Activated T-helper 2 cell treated with anti-CD3 and anti-CD28 coated beads, Interferon-gamma antibody, Interleukin-2, Interleukin-4, amounts not matched to agents 10 μg/mL and 5 μg/mL and 100 μg/mL, durations not matched to agents 14 hours and 24 hours and 36 hours (primary cell): ENCODE measurements at places on chromosomes 11 and 22. TPM values are rescaled to one million over a fixed set of nuclear protein-coding genes. Genes with fewer than 3 reads are reported as not detected.

DNA sequence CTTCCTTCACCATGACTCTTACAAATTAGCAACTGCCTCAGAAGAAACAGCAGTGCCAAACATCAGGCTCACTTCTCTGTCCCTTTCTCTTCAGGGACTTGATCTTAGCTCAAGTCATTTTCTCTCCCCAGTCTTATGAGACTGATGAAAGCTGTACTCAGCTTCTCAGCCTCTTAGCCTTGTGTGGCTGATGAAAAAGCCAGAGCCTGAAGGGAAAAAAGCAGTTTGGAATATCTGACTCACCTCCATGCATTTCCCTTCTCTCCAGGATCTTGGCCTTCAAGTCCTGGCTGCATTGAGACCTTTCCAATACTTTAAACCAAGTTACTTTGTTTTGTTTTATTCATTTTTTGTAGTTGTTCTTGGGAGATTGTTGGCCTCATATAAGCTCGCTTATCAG, 195.9 kb downstream of the SPON1 start:
- H3K4me1 ChIP-seq: no peaks in the 10 kb centered on the region
- H3K4me3 ChIP-seq: no peak overlapping the region
- no peak for DNase-seq
- H3K27me3 ChIP-seq: peaks cover under 1% of the 10 kb centered on the region
- no peak overlapping the region for H3K27ac ChIP-seq

- H3K27ac ChIP-seq: no peak overlapping the region
- H3K36me3 ChIP-seq: no peaks in the 10 kb centered on the region
- H3K4me3 ChIP-seq: no peak overlapping the region
- H3K4me1 ChIP-seq: no peaks in the 10 kb centered on the region
These were observed 94.8 kb upstream of the FAT3 start for GRCh38 chr11:92129811-92130210.

DNA sequence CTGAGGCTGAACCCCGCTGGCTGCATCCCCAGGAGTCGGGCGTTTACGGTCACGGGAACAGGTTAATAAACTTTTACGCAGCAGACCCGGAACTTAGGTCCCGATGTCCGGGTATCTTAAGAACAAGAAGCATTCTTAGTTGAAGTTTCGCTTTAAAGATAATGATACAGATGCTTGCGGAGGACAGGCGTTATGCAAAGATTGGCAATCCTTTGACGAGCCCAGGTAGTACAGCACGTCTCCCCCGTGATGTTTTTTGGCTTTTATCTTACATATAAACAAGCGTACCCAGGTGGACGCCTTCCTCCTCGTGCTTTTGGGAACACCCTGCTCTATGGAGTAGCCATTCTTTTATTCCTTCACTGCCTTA, 871 bp upstream of the TOLLIP start:
- peak overlapping the region; percentile 78 for H3K4me3 ChIP-seq
- H3K27ac ChIP-seq: peak overlapping the region; percentile 77
- DNase-seq: no peak
- H3K36me3 ChIP-seq: peaks cover 23% of the 10 kb centered on the region
- peaks cover 21% of the 10 kb centered on the region for H3K27me3 ChIP-seq

DEPDC7 gene
- total RNA-seq: 0.57 and 0.82 TPM in 2 replicates

GRCh38 chr11:87425391-87425790, 387.7 kb downstream of the TMEM135 start:
- H3K4me1 ChIP-seq: no peaks in the 10 kb centered on the region
- no peak for DNase-seq
- H3K27me3 ChIP-seq: peaks cover 1% of the 10 kb centered on the region

PNPLA3 gene
- total RNA-seq: 1.3 and 1.7 TPM in 2 replicates

DNA sequence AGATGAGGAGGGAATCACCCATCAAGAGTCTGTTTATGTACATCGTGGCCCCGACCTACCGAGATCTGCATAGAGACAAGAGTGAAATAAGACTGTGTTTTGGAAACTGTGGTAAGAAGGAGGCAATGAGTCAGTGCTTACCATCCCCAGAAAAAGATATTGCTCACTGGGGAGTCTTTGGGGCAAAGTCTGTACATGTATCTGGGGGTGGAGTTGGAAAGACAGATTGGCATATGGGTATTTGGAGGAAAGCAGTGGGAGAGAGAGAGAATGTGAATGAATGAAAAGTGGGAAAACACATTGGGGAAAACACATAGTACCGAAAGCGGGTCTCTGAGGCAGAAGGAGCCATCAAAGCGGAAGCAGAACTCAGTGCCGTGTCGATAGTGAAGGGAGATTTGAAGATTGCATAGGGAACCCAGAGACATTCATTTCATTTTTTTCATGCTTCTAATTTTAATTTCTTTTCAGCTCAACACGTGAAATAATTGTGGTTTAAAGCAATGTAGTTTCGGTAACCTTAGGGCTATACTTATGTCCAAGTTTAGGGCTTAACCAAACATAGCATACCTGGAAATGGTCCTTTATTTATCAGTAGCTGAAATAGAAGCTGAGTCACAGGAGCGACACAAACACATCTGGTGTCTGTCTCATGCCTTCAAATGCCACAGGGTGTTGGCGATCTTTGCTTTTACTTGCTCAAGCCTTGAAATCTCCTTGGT, 98.6 kb upstream of the CD44 start:
- DNase-seq: peak; percentile 69
- peaks cover 58% of the 10 kb centered on the region for H3K4me1 ChIP-seq
- peak overlapping the region; percentile 91 for H3K27ac ChIP-seq
- peaks cover 3% of the 10 kb centered on the region for H3K36me3 ChIP-seq
- H3K27me3 ChIP-seq: peaks cover 20% of the 10 kb centered on the region

GRCh38 chr22:46750863-46751443, 11.5 kb upstream of the TBC1D22A start:
- no peaks in the 10 kb centered on the region for H3K27me3 ChIP-seq
- no peaks in the 10 kb centered on the region for H3K36me3 ChIP-seq
- no peak for DNase-seq
- H3K27ac ChIP-seq: peak overlapping the region; percentile 2

DNA sequence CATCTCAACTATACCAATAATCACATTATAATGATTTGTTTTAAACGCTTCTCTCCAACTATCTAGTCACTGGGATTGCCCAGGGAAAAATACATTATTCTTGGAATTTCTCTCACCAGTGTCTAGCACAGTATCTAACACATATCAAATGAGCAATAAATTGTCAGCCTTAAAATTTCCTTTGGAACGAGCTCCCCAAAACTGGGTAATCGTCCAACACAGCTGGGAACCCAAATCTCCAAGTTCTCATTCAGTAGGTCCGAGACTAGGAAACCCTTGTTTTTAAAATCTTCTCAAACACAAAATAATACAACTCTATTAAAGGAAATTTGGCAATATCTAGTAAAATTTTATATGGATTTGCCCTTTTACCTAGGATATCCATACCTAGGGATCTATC, 327.8 kb upstream of the ARHGAP42 start:
- no peaks in the 10 kb centered on the region for H3K27me3 ChIP-seq
- no peaks in the 10 kb centered on the region for H3K36me3 ChIP-seq
- DNase-seq: no peak

DNA sequence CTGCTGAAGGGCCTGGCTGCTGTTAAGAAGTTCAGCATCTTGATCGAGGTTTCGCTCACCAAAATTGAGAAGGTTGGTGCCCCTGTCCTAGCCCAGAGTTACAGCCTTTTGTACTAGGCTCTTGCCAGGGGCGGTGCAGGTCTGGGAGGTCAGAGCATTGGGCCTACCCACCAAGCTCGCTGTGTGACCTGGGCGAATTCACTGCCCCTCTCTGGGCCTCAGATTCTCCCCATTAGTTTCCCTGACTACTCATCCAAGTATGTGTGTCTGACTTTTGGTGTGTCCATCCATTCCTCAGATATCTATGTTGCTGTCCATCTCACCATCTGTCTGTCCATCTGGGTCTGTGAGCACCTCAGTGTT, 10.9 kb downstream of the USP35 start:
- H3K36me3 ChIP-seq: peaks cover 49% of the 10 kb centered on the region
- H3K4me1 ChIP-seq: peaks cover 34% of the 10 kb centered on the region
- DNase-seq: no peak
- no peak overlapping the region for H3K4me3 ChIP-seq

- no peak overlapping the region for H3K27ac ChIP-seq
- H3K36me3 ChIP-seq: peaks cover 12% of the 10 kb centered on the region
- peaks cover 24% of the 10 kb centered on the region for H3K4me1 ChIP-seq
These were observed 17.0 kb downstream of the MRGPRD start for GRCh38 chr11:68963779-68964178.

GRCh38 chr11:116167706-116168458, 604.9 kb downstream of the BUD13 start:
- no peak for DNase-seq
- H3K27ac ChIP-seq: no peak overlapping the region
- no peak overlapping the region for H3K4me3 ChIP-seq

- H3K36me3 ChIP-seq: no peaks in the 10 kb centered on the region
- peak overlapping the region; percentile 49 for H3K4me3 ChIP-seq
- H3K4me1 ChIP-seq: peaks cover 14% of the 10 kb centered on the region
- DNase-seq: no peak
- no peak overlapping the region for H3K27ac ChIP-seq
- H3K27me3 ChIP-seq: peaks cover 57% of the 10 kb centered on the region
These were observed 617 bp upstream of the ARHGAP20 start for GRCh38 chr11:110712659-110713448.

- no peak overlapping the region for H3K4me3 ChIP-seq
- peaks cover 2% of the 10 kb centered on the region for H3K4me1 ChIP-seq
- H3K36me3 ChIP-seq: no peaks in the 10 kb centered on the region
- H3K27me3 ChIP-seq: peaks cover 12% of the 10 kb centered on the region
These were observed 149.7 kb upstream of the CADM1 start for GRCh38 chr11:115653926-115654325.

- DNase-seq: no peak
- H3K4me1 ChIP-seq: no peaks in the 10 kb centered on the region
- H3K4me3 ChIP-seq: no peak overlapping the region
- H3K36me3 ChIP-seq: peaks cover 28% of the 10 kb centered on the region
These were observed 37.1 kb upstream of the PARVG start for GRCh38 chr22:44143579-44143978.

DNA sequence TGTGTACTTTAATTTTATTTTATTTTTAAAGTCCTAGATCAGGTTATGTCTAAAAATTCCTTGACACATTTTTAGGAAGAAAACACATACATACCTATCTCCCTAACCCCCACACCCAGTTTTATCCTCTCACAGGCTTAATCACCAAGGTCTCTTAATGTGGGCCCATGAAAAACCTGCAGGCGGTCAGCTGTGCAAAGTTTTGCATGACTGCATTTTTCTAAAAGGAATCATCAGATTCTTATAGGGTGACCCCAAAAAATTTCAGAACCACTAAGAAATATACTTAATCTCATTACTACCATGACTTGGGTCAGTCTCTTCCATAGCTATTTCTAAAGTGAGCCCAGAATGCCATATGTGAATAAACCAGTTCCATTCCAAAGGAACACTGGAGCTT, 19.8 kb downstream of the SAA1 start:
- H3K27me3 ChIP-seq: no peaks in the 10 kb centered on the region
- DNase-seq: no peak
- no peak overlapping the region for H3K4me3 ChIP-seq
- peaks cover 61% of the 10 kb centered on the region for H3K36me3 ChIP-seq
- H3K27ac ChIP-seq: no peak overlapping the region

TP53I11 gene
- total RNA-seq: 4.6 and 5.0 TPM in 2 replicates

DNA sequence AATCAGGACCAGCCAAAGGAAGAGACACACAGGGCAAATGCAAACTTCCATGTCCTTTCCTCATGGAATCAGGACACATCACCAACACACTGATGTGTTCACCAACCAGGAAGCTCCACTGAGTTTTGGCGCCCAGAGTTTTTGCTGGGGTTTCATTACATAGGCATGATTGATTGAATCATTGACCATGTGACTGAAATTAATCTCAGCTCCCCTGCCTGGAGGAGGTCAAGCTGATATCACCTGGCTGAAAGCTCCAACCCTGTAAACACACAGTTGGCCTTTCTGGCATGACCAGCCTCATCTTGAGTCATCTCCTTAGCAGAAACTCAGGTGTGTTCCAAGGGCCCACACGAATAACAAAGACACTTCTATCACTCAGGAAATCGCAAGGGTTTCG, 133.2 kb downstream of the TRIM29 start:
- DNase-seq: no peak
- H3K27me3 ChIP-seq: peaks cover 12% of the 10 kb centered on the region
- H3K27ac ChIP-seq: no peak overlapping the region

OR6A2 gene
- total RNA-seq: 0.32 and 0.53 TPM in 2 replicates

IFITM10 gene
- total RNA-seq: 0.14 and 0.34 TPM in 2 replicates

DNA sequence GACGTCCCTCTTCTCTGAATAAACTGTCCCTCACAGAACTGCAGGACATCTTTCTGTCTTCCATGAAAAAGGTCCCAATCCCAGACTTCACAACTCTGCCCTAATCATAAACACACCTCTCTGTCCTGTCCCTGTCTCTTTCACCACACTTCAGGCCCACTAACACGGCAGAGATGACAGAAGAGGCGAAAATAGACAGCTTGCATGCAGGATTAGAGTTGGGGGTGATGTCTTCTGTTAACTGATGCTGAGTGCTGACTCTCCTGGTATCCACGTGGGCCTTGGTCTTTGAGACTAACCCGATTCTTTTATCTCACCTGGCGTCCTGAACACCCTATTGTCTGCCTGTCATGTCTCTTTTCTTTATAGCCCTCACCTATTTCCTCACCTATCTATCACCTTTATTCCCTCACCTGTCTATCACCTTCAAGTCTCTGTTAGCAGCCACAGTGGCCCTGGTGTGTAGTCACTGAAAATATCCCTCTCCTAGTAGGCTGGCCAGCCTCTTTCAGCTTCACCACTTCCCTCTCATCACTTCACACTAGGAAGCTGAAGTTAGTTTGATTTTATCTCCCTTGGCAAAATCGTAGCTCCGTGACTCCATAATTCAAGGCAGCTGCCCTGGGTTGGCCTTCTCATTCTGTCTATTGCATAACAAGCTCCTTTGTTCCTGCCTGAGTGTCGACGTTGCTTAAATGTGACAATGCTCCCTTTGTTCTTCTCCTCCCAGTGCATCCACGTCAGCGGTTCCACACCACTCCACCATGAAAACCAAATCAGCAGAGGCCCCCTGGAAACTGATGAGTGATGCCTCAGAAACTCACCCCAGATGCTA, 30.6 kb upstream of the DRD2 start:
- H3K27me3 ChIP-seq: peaks cover 38% of the 10 kb centered on the region
- no peak overlapping the region for H3K27ac ChIP-seq
- no peaks in the 10 kb centered on the region for H3K4me1 ChIP-seq
- no peaks in the 10 kb centered on the region for H3K36me3 ChIP-seq
- DNase-seq: no peak

GRCh38 chr11:130151196-130151595, 8.4 kb upstream of the ST14 start:
- H3K27me3 ChIP-seq: peaks cover 5% of the 10 kb centered on the region
- H3K4me1 ChIP-seq: peaks cover 5% of the 10 kb centered on the region
- no peaks in the 10 kb centered on the region for H3K36me3 ChIP-seq
- no peak for DNase-seq
- H3K4me3 ChIP-seq: no peak overlapping the region
- no peak overlapping the region for H3K27ac ChIP-seq
